ENCODE measurements at places on chromosomes 6 and 20.

DNA sequence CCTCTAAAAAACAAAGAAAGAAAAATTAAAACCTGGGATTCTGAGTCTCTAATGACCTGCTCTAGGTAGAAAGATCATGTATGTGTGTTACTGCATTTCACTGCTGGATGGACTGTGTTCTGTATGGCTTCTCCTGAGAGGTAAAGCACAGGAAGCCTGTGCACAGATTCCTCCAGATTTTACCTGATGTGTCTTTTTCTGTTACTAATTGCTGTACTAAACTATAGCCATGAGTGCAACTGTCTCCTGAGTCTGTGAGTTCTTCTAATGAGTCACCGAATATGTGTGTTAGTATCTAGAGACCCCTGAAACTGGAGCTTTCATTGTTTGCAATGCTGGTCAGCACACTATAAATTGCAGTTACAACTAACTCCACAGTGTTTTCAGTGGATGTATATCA, 270.8 kb downstream of the CDKAL1 start:
- no peak for DNase-seq

DNA sequence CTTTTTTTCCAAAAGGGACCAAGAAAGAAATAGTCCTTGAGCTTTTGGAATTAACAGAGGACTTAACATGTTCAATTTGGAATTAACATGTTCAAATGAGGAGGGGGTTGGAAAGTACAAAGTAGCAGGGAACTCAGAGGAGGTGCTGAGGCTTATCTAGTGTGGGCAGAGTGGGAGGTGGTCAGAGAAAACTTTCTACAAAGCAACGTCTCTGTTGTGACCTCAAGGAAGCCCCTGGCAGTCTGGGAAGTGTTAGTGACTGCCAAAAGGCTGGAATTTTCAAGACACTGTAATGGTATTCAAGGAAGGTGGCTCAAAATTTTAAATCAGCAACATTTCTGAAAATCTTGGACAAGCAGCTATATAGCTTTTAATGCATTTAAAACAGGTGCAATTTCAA, 7.3 kb downstream of the ECI2 start:
- DNase-seq = no peak

DNA sequence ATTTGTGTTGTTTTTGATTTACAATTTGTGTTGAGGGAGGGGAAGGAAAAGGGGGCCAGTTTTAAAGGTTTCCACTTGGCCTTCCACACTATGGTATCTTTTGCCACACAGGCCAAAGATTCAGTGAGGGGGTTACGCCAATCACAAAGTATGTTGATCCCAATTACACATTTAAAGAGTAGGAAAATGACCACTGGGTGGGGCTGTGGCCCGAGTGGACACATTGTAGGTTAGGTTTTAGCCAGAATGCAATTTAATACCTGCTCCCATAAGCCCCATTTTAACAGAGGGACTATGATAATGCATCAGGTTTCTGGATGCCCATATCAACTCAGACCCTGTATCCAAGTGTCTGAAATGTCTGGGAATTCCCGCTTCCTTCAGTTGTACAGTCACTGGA, 15.6 kb downstream of the VGLL2 start:
- DNase-seq = no peak

GRCh38 chr20:34834459-34834893, 9.0 kb upstream of the NCOA6 start:
- DNase-seq = no peak

GRCh38 chr20:20237093-20237959, 130.6 kb upstream of the INSM1 start:
- DNase-seq = no peak

DNA sequence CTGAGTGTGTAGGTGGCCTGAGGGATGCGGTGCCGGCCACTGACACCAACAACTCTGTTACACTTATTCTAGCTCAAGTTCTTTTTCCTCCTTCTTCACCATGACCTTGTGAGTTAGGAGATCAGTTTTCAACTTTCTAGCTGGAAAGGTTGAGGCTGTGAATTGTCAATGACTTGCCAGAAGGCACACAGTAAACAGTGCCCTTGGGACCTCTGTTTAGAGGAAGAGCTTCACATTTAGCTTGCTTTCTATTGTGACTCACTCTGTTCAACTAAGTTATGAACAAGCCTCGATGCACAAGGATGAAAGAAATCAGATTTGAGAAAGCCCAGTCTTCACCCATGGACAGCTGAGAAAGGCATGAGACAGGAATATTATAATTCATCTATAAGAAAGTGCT, 455.6 kb downstream of the MAFB start:
- DNase-seq = no peak

DNA sequence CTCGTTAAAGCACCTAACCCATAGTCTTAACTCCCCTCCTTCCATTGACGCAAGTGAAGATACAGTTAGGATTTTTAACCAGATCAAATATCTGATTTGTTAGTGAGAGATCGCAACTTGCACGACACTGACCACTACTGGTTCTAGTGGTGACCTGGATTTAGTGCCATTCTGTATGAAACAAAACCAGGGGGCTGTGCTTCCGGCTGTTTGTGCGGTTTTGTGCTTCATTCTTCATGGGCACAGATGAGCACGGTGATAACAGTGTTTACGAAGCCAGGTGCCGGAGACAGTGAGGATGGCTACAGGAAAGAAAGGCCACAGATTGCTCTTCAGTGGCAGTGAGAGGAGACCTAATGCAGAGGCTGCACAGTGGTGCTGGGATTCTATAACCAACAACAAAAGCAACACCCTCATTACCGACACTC, 75.5 kb downstream of the NOL4L start:
- no peak for DNase-seq

DNA sequence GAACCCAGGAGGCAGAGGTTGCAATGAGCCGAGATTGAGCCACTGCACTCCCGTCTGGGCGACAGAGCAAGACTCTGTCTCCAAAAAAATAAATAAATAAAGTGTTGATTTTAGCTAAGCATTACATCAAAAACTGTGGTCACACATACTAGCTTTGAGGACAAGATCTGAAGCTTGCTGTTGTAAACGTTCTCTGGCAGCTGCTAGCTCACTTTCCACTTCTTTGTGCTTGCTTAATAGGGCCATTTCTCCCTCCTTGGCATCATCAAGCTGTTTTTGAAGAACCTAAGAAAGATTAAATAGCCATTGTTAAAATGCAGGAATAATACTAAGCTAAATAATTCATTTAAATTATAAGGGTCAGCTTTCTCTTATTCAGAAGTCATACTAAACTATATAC, 55.7 kb downstream of the FAM184A start:
- DNase-seq = no peak

DNA sequence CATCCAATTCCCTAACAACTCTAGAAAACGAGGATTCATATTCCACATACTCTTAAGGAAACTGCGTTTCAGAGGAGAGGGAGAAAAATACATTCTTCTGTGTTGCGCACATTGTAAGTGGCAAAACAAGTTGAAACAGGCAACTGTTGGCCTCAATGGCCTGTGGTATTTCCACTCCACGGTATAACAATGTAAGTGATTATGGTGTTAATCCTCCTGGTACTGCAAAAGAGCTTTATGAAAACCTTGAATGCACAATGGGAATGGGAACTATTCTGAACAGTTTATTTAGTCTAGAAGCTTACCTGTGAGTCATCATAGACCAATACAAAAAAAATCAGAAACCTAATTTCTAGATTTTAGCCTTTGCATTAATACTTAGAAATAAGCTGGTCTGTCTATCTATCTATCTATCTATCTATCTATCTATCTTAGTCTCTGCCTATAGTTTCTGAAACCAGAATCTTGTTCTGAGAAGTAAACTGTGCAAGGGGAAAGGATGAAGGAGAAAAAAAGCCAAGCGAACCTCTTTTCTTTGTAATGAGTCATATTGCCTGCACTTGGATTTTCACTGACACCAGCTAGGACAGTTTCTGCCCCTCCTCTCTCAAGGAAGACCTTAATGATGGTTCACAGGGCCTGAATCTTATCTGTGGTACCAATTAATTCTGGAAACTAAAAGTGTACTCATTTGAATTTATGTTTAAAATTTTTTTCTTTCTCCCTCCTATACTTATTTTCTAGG, 101.5 kb downstream of the RNF144B start:
- no peak for DNase-seq

GRCh38 chr6:43949551-43949991, 177.7 kb downstream of the MRPL14 start:
- no peak for DNase-seq

GRCh38 chr20:50572938-50573777, 63.0 kb downstream of the PTPN1 start:
- no peak for DNase-seq

DNA sequence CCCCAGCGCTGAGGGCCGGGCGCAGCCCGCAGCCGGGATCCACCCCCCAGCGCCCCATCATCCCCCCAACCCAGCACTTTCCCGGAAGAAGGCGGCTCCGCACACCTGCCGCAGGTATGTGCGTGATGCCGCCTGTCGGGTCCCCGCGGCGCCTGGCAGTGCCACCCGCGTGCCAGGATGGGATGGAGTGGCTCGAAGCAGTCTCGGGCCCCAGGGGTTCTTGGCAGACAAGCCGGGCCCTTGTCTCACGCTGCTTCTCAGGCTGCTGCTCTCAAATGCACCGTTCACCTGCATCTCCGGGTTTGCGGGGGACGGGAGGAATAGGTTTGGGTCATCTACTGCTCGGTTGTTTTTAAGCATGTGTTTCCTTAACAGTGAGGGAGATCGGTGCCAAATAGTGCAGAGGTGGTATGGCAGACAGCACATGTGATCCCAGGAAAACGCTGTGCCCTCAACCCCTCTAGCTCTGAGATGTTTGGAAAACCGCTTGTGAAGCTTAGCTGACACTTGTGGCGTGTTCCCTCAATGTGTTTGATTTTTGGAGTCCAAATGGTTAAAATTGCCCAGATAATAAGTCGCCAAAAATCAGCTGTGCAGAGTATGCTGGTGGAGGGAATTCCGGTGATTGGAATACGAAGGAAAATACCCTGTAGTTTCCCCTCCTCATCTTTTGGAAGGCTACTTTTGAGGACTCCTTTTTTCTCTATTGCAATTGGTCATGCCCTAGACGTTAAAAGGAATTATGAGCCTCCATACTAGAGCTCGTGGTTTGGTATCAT, 926 bp downstream of the MYLIP start:
- DNase-seq = peak; percentile 41

- DNase-seq = no peak
These were observed 1.8 kb downstream of the SPATA2 start for GRCh38 chr20:49913399-49914047.
